ENCODE measurements at places on chromosomes 11 and 22.

- no peak for DNase-seq
Measured at GRCh38 chr22:45006964-45007390, 2.8 kb downstream of the PHF21B start.

- DNase-seq, result no peak
Measured at GRCh38 chr11:112113539-112114457, 27.1 kb downstream of the SDHD start.

DNA sequence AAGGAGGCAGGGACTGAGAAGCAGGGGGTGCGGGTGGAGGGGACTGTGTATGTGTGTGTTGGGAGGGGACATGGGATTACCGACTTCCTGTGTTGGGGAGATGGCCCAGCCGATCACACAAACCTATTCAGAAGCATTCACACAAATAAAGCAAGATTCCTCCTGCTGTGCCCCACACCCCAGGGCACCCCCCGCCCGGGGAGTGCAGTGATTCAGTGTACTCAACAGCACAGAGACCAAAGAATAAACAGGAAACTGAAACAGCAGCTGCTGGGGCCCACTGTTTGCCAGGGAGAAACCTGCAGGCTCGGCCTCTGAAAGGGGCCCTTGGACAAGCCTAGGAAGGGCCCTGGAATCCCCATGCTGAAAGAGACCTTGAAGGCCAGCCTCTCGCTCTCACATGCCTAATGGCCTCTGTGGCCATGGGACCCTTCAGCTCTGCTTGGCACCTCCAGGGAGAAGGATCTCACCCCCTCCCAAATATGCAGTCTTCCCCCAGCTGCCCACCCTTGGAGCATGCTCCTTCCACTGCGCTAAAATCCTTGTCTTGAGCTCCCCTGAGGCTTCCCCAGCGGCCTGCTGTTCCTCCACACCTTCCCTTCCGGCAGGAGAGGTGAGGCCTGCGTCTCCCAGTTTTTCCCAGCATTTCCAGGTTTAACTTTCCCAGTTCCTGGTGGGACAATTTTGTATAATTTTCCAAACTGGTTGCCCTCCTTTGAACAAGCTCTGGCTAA is 72.9 kb downstream of the CSNK2A3 start:
- DNase-seq, result no peak

GRCh38 chr11:117589063-117589462 is 208.0 kb downstream of the DSCAML1 start:
- DNase-seq, result no peak

GRCh38 chr22:31083923-31084810 is 3.0 kb downstream of the SMTN start:
- DNase-seq, result no peak

DNA sequence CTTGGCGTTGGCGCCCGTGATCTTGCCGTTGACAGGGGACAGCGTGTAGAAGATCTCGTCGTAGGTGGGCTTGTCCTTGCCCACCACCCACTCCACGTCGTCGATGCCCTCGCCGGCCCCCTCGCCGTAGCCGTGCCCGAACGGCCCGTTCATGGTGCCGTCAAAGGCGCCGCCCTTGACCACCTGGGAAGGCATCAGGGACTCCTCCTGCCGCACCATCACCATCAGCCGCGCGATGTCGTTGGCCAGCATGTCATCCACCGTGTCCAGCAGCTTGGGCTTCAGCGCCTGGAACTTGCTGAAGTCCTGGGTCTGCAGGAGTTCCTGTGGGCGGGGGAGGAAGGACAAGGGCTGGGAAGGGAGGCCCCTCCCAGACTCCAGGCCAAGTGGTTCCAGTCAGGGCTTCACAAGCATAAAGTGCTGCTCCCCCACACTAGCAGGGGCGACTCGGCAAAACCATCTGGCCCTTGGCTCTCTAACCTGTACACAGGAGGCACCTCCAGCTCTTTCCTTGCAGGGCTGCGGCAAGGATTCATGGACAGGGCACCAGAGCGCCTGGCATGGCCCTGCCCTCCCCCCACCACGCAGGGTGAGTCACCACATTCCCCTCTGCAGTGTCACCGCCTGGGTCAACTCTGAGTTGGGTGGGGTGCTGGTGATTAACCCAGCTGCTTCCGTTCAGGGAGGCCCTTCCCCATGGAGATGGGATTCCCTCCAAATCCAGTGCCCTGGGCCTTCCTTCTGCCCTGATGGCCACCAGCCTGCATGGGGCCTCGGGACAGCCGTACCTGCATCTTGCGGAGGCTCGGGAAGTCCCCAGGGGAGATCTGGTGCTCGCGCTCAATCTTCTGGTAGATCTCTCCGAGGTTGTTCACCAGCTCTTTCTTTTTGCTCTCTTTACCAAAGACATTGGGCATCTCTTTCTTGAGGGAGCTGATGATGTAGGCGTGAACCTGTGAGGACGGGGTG is 10.4 kb upstream of the CDC42BPG start:
- DNase-seq, result no peak

- DNase-seq, result no peak
Measured at GRCh38 chr11:60121264-60121663, 32.8 kb downstream of the MS4A2 start.

DNA sequence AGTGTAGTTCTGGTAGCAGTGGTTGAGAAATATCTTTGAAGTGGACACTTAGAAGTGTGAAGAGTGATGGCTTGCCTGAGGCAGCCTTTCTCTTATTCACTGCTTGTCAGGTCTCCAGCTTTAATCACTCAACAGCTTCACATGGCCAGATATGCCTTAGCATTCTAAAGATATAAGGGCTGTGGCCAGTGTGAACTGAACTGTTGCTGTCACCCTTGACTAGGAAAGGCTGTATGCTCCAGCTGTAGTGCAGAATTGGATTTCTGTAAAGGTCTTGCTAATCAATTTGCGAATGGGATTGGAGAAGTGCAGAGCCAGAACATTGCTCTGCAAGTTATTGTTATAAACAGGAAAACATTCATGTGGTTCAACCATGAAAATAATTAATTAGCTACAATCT is 266.7 kb downstream of the TMEM135 start:
- no peak for DNase-seq

DNA sequence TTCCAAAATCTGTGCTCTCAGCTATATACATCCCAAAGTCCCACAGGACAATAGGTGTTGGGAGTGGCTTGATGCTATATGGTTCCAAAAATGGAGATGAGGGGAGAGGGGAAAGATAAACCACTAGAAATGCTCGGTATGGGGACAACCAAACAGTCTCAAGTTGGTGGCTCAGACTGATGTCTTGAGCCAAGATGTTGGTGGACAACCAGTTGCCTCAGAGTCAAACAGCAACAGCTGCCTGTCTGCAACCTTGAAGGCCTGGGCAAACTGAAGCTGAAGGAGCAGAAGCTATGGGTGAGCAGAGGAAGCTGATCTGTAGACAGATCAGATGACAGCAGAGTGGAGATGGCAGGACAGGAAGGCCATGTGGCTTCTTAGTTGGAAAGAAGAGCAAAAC is 4.0 kb downstream of the RRP8 start:
- no peak for DNase-seq

DNA sequence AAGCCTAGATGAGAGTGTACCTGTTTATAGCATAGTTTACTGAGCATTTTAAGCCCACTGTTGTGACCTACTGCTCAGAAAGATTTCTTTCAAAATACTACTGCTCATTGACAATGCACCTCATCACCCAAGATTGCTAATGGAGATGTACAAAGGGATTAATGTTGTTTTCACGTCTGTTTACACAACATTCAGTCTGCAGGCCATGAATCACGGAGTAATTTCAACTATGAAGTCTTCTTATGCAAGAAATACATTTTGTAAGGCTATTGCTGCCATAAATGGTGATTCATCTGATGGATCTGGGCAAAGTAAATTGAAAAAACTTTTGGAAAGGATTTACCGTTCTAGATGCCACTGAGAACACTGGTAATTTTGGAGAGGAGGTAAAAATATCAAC is 112.9 kb downstream of the KIF18A start:
- no peak for DNase-seq

GRCh38 chr22:19530751-19531150 is 6.5 kb upstream of the CLDN5 start:
- DNase-seq, result no peak

GRCh38 chr11:100890789-100891188 is 203.7 kb downstream of the ARHGAP42 start:
- DNase-seq, result no peak

GRCh38 chr22:38181453-38182200 is at the start of gene PLA2G6:
PLA2G6 (minus strand) TSS chr22:38181830; CDS start chr22:38169426, 12,404 bp downstream.
- peak; percentile 94 for DNase-seq

DNA sequence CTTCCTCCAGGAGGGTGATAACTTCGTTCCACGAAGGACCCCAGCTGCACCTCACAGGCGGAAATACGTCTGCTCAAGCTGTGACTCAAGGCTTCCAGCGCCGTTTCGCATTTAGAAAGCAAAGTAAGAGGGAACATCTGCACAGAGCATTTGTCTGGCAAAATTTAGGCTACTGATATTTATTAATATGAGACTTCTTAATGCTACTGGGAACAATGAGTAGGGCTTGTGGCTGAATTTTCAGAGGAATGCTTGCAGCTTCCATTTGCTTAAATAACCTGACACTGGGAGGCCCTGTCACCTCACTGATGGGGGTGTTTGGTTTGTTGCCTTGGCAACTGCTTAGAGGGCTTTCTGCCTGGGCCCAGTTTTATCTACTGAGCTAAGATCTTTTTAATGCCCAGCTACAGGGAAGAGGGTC is 14.7 kb upstream of the ST14 start:
- DNase-seq, result no peak

- no peak for DNase-seq
Measured at GRCh38 chr11:57163160-57163868, 18.4 kb upstream of the LRRC55 start.

DNA sequence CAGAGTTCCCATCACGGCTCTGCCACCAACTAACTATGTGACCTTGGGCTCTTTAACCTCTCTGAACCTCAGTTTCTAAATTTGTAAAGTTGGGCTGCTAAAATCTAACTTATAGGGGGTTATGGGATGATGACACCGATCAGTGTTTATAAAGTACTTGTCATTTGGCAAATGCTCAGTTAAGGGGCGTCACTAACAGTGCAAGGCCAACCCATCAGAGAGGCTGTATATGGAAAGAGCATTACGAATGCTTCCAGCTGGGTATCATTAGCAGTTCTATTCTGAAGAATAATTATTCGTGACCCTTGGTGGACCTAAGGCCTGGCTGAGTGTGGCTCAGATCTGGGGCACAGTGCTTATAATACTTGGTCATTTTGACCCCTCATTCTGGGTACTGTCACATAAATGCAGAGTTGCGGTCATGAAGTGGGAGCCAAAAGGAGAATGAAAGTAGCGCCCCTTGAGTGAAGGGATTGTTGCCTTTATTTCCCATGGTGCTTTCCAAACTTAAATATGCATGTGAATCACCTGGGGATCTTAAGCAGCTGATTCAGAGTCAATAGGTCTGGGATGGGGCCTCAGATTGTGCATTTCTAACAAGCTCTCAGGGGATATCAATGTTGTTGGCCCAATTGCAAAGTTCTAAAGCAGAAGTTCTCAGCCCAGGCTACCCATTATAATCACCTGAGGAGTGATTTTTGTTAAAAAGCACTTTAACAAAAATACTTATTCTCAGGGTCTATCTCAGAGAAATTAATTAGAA is 115.8 kb downstream of the CSNK2A3 start:
- no peak for DNase-seq

DNA sequence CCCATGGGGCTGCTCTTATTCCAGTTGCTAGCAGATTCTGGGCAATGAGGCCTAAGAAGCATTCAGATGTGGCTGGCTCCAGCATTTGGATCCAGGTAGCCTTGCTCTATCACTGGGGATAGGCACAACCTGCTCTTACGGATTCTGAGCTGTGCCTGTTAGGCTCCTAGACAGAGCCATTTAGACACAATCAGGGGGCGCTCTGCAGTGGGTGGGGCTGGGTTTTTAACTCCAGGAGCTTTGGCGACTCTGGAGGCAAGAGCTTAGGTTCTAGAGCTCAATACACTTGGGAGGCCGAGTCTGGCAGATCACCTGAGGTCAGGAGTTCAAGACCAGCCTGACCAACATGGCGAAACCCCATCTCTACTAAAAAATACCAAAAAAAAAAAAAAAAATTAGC is 32.0 kb downstream of the KCNC1 start:
- no peak for DNase-seq

- DNase-seq, result no peak
Measured at GRCh38 chr22:46829117-46829891, 66.9 kb downstream of the TBC1D22A start.

- DNase-seq, result no peak
Measured at GRCh38 chr11:113632981-113633380, 73.1 kb downstream of the TMPRSS5 start.

- DNase-seq, result no peak
Measured at GRCh38 chr11:133742353-133742752, 103.0 kb downstream of the SPATA19 start.

DNA sequence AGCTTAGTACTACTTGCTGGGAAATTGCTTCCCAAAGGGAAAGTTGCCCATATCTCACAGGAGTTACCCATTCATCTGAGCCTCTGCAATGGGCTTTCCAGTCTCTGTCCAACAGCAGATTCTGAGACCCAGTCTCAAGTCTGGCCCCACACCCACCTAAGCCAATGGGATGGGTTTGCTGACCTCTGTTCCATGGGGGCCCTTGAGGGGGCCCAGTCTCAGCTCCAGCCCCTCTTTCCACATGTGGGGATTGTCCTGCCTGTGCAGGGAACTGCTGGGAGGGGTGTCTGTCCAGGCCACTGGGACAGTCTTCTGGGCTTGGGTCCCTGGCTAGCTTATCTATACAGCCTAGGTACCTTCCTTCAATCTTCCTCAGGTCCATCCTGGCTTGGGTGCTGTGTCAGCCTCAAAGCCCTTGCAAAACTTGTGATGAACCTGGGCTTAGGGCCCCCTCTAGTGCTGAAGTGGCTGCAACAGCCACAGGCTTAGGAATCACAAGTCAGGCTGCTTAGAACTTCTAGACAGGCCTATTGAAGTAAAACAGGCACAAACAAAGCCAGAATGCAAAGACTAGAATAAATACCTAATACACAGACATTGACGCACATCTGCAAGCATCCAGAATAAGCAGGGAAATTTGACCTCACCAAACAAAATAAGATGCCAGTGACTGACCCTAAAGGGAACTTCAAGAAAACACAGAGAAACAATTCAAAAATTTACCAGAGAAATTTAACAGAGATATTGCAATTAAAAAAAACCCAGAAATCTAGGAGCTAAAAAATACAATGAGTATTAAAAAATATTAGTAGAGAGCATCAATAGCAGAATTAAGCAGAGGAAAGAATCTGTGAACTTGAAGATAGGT is 11.7 kb upstream of the PATL1 start:
- DNase-seq, result no peak

DNA sequence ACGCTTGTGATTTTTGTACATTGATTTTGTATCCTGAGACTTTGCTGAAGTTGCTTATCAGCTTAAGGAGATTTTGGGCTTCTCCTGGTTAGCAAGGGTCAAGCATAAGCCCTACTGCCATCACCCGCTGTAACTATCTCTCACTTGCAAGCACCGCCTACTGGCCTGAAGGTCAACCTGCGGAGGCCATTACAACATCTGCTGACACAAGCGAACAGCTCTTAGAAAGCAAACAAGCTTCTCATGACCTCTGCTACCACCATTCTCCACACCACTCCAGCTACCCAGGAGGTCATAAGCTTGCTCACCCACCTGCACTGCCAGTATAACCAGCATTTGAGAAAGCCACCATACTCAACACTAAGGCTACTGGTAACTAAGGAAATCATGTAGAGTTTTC is 288.4 kb upstream of the KIRREL3 start:
- no peak for DNase-seq

- DNase-seq, result no peak
Measured at GRCh38 chr11:75441804-75442132, 8.8 kb upstream of the KLHL35 start.

- DNase-seq, result no peak
Measured at GRCh38 chr11:69386594-69387408, 92.8 kb downstream of the MYEOV start.

GRCh38 chr22:49147617-49148175 is 680.0 kb downstream of the BRD1 start:
- no peak for DNase-seq

Measured in central memory CD8-positive, alpha-beta T cell (primary cell).